Osteocyte (in vitro differentiated cells): ENCODE measurements at places on chromosomes 2 and 18.
A peak's percentile ranks its signal among the peaks of the same experiment; 100 is the strongest.

DNA sequence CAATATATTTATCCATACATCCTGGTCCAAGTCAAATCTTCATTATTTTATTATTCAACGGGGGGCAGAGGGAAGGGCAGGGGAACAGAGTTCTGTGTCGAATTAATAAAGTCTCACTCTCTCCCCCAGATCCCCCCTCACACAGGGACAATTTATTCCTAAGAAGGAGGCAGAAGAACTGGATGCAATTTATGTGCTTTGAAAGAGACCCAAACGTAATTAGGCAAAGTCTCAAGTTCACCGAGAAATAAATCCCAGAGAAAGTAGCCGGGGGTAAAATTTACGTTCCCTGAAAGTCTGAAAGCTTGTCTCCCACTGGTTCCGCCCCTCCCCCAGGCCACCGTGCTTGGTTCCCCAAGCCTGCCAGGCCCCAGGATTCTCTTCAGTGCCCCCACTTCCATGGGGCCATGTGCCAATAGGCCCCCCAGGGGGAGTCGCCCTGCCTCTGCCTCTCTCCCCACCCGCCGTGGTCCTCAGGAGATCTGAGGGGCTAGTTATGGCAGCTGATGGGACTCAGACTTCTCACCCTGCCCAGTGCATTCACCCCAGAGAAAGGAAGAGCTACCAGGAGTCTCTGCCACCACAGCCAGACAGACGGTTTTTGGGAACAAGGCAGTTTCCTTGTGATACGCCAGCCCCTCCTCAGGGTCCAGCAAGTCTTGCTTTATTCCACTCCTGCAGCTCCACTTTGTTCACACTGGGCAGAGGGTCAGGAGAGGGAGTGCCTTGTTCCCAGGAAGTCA lies 215.5 kb downstream of the CYP26B1 start:
- DNase-seq: peak; percentile 77

- DNase-seq: no peak
These were observed 108.0 kb upstream of the TNP1 start for GRCh38 chr2:216967889-216968288.

- DNase-seq: peak; percentile 60
These were observed 15.1 kb downstream of the SLC4A5 start for GRCh38 chr2:74328074-74328473.

DNA sequence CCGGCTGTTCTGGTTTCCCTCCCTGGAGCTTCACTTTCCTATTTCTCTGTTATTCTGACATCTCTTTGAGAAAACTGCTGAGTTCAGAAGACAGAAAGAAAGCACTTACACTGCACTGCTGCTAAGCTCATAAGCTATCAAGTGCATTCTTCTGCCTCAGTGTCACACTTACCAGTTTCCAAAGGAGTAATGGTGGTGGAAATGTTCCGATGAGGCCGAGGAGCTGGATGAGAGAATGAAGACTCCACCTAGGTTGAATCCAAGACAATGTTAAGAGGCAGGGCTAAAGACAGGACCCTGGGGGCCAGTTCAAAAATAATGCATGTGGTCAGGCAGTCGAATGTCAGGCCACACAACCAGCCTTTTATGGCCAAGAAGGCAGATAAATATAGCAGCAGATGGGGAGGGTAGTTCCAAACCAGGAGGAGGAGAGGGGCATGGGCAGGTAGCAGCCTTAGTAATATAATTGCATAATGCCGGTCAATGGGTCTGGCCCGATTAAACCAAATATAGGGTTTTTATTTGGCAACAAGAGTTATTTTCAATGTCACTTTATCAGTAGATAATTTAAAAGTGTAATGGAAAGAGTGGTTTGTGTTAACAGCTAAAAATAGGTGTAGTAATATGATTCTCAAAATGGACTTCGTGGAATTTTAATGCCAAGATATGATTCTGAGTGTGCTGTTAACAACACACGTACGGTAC lies at the start of gene MYOM1:
Gene MYOM1, minus strand, starts transcription at position 338 of the 705 bp plus-strand sequence. CDS start 4,745 bp downstream, outside the sequence.
- DNase-seq: peak; percentile 32

DNA sequence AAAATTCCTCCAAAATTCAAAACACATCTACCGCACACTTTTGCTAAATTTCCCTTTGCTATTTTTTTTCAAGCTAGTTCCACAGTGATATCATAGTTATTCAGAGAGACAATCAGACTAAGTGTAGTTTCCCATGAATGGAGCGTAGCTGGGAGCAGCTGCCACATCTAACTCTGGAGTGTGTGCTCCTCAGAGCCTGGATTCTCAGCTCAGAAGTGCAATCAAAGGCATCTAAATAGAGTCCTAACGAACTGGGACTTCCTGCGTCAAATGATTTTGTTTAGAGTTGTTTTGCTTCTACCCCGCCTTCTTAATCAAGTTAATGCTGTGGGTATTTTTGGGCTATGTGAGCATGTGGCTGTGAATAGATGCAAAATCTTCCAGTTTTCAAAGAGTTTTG lies 160.3 kb downstream of the TMEM18 start:
- no peak for DNase-seq

- no peak for DNase-seq
These were observed 110.8 kb downstream of the LOXHD1 start for GRCh38 chr18:46546111-46546640.

GRCh38 chr2:10167316-10167715 lies 44.8 kb downstream of the RRM2 start:
- DNase-seq: no peak

DNA sequence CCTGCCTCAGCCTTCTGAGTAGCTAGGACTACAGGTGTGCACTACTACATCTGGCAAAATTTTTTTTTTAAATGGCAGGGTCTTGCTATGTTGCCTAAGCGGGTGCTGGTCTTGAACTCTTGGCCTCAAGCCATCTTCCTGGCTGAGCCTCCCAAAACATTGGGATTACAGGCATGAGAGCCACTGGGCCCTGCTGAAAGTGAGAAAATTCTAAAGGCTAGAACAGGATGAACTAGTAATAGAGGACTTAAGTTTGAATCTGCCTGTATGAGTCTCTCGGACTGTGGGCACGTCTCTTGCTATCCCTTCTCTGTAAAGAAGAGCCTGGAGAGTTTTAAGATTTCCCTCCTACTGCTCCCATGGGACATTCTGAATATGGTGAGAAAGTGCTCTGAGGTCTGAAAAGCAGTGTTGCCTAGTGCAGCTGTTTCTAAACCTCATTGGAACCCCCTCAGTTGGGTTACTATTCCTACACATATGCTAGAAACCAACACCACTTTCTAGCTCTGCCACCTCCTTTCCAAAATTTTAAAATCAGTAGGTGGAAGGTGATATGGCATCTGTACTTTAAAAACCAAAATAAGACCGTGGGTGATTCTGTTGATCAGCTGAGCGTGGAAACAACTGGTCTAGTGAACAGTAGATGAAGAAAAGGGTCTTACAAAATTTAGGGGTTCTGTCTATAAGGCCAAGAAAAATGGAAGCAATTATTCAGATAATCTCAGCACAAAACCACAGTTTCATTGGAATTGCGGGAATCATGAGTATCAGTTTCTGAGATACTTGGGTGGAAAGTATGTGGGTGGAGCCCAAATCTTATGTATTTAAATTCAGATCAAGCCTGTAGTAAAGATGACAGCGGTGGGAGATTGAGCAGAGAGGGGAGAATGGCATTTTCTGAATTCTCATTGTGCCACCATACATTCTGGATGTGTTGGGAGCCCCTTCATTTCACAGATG lies 259.8 kb upstream of the CXCR4 start:
- DNase-seq: no peak

DNA sequence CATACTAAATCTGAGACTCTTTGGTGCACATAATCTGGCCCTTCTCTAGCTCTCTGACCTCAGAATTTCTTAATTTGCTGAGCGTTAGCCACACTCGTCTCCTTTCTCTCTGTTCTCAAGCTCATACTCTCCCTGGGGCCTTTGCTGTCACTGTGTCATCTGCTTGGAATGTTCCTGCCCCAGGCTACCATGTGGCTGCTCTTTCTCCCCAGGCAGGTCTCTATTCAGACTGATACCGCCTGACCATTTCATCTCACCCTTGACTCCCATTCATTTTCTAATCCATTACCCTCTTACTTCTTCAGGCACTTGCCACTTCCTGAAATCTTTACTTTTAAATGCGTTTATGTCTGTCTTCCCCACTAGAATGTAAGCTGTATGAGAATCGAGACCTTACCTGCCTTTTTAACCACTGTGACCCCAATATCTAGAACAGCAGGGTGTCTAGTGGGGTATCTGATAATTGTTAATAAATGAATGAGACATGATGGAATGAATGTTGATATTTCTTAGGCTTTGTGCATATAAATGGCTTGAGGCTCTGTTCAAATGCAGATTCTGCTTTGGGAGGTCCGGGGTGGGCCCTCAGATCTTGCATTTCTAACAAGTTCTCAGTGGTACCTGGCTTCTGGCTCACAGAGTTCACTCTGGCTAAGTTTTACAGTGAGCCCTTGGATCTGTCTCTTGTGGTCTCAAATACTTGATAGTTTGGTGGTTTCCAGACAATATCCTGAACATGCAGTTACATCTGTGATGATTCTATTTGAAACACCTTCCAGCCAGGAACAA lies 89.9 kb upstream of the EPC2 start:
- no peak for DNase-seq

GRCh38 chr2:54360055-54360792 lies 95.9 kb upstream of the SPTBN1 start:
- DNase-seq: no peak

- no peak for DNase-seq
These were observed 36.0 kb downstream of the RMC1 start for GRCh38 chr18:23539296-23539695.

DNA sequence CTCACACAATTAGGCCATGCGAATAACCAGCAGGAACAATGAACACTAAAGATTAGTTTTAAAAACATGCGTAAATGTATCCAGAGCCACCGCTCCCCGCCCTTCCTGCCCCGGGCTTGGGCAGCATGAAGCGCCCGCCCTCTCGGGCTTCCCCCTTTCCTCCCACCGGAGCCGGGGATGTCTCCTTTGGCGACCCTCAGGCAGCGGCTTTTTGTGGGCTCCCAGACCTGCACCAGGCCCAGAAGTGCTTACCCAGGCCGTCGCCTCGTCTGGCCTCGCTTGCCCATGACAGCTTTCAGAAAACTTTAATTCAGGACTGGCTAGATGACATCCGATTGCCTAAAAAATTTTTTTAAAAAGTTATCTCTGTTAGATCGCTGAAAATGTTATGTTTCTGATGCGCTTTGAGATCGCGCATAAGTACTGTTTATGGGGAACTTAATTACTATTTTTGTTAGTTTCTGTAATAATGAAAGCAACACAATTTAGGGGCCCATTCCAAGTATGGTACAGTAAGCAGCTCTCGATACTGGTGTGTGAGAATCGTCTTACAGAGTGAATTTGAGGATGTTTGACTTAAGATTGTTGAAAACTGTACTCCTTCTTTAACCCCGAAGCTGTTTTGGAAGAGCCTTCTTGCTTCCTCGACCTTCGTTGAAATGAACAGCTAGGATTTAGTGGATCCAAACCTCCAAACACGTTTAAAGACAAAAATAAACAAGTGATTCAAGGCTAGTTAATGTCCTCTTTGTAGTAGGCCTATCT lies 1.1 kb downstream of the MAP3K20 start:
- DNase-seq: peak; percentile 87

DNA sequence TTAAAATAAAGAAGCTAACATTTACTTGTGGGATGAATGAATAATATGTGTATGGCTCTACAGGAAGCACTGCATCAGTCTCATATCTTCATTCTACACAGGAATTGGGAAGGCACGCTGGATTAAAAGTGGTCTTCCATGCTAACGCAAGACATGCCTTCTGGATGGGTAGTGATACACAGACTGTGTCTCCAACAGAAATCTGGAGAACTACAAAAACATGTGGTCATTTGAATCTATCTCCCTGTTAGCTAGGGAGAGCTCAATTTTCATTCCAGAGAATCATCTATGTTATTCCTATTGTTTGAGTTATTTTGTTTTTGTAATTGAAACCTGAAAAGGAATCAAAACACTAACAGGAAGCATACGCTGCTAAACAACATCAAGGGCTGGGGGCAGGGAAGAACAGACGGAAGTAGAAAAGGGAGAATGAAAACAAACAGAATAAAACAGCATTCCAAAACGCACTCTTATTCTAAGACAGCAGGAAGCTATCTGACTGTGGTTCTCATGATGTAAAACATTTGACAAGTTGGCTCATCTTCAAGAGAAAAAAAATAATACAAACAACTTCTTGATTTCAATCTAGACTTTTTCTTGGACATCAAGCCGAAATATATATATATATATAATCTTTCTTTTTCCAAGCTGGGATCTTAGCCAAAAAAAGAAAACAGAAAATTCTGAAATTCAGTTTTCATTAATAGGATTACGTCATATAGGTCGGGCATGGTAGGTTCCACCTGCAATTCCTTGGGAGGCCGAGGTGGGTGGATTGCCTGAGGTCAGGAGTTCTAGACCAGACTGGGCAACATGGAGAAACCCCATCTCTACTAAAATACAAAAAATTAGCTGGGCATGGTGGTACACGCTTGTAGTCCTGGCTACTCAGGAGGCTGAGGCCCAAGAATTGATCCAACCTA lies 31.5 kb upstream of the ASNSD1 start:
- no peak for DNase-seq

- no peak for DNase-seq
These were observed 16.1 kb downstream of the PRPF40A start for GRCh38 chr2:152701198-152701597.

DNA sequence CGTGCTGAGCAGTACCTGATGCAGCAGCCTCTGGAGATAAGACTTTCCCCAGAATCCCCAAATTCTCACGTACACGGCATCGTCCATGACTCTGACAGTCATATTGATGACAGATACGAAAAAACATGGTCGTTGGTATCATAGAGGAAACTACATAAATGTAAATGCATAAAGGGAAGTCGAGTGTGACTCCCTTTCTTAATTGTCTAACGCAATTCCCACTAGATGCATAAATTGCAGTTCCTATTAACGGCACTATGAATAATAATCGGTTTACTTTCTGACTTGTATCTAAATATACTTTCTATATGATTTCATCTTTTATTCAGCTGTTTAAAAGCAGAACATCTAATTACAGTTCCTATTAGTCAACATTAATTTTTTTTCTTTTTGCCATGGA lies 322.6 kb upstream of the REV1 start:
- DNase-seq: no peak

DNA sequence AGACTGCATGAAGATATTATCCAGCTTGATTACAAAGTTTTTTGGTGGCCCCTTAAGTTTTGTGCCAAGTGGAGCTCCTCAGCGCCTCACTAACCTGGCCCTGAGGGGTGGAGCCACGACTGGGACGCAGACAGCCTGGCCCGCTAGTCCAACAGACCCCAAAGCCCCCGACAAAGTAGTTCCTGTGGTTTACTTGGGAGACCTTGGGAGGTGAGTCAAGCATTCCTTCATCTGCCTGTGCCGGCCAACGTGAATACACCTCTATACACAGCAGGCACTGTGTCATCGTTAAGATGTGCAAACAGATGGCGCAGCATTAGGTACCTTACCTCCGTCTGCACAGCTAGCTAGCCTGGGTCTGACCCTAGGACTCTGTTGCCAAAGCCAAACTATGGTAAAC lies 55.0 kb upstream of the LAMA1 start:
- no peak for DNase-seq
